ENCODE measurements at places on chromosomes 6 and 20. TPM values are rescaled to one million over a fixed set of nuclear protein-coding genes. Genes with fewer than 3 reads are reported as not detected.

MYB gene
- total RNA-seq = 42.3 TPM

GRCh38 chr6:70312165-70312745, 9.4 kb upstream of the COL9A1 start:
- no peak overlapping the region for H3K27ac ChIP-seq
- DNase-seq = no peak
- no peaks in the 10 kb centered on the region for H3K27me3 ChIP-seq
- no peak overlapping the region for H3K4me3 ChIP-seq
- H3K4me1 ChIP-seq = no peaks in the 10 kb centered on the region
- no peaks in the 10 kb centered on the region for H3K36me3 ChIP-seq

DNA sequence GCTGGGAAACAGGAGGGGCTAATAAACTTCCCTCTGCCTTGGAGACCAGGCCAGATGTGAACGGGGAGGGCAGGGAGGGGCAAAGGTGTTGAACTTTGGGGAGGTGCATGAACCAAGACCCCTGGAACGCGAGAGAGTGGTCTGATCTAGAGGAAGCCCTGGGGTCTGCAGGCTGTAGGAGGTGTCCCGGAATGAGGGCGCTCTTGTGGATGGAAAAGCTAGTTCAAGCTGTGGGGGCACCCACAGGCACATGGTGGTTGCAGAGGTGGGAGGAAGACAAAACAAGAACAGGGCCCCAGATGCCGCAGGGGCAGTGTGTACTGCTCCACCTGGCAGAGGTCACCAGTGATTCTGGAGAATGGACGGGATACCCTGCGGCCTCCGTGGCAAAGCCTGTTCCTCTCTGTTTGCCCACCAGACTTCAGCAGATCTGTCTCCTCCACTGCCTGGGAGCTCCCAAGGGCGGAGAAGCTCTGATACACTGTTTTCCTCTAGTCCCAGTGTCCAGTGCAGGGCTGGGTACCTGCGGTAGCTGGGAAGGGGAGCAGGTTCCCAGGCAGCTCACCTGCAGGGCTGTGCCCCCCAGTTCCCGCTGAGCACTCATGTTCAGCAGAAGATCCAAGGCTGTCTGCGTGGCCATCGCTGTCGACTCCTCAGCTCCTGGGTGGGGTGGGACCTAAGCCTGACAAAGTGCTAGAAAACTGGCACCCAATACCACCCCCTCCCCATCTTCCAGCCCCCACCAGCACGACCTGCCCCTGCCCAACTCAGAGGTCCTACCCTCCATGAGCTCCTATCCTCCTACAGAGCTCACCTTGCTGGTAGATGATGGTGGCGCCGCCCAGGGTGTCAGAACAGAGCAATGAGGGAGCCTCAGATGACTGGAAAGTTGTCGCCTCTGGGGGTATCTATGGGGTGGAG, 14.7 kb downstream of the ZNF335 start:
- no peak for DNase-seq
- no peak overlapping the region for H3K4me3 ChIP-seq
- no peaks in the 10 kb centered on the region for H3K27me3 ChIP-seq
- peaks cover 59% of the 10 kb centered on the region for H3K36me3 ChIP-seq

- H3K4me3 ChIP-seq = no peak overlapping the region
- no peaks in the 10 kb centered on the region for H3K36me3 ChIP-seq
- peaks cover 52% of the 10 kb centered on the region for H3K4me1 ChIP-seq
- no peak overlapping the region for H3K27ac ChIP-seq
Measured at GRCh38 chr6:156848533-156848932, 71.4 kb downstream of the ARID1B start.

DNA sequence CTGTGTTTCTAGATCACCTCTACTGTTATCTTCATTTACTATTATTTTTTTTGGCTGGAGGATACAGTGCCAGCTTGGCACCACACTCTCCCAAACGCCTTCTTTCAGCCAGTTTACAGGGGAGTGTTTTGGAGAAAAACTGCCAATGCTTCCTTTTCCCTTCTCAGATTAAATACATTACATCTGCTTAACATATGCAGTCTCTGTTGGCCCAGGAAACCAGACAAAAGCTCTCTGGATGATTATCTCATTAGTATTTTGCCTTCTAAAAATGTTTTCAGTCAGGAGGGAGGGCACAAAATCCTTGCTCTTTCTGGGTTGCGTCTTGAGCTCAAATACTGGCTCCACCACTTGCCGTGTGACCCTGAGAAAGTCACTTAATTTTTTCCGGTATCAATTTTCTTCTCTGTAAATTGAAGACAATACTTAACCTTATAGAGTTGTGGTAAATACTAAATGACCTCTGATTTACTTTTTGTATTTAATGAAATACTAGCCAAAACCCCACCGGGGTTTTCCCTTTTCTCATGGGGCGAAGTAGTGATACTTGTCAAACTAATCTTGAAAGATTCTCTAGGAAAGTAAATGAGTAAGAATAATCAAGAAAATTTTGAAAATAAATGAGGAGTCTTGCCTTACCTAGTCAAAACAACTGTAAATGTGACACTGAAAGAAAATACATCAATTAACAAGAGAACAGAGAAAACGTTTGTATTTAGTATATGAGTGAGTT, 146.2 kb downstream of the MMS22L start:
- H3K27ac ChIP-seq = no peak overlapping the region
- DNase-seq = no peak
- H3K4me1 ChIP-seq = no peaks in the 10 kb centered on the region
- H3K36me3 ChIP-seq = no peaks in the 10 kb centered on the region
- H3K4me3 ChIP-seq = no peak overlapping the region

- H3K36me3 ChIP-seq = no peaks in the 10 kb centered on the region
- H3K27ac ChIP-seq = no peak overlapping the region
- H3K27me3 ChIP-seq = no peaks in the 10 kb centered on the region
- H3K4me1 ChIP-seq = no peaks in the 10 kb centered on the region
- no peak overlapping the region for H3K4me3 ChIP-seq
Measured at GRCh38 chr6:127013865-127014264, 104.6 kb upstream of the RSPO3 start.

SLC24A3 gene
- not detected for total RNA-seq

GNRH2 gene
- total RNA-seq = 0.90 TPM

GRCh38 chr6:100177956-100178355, 183.9 kb upstream of the MCHR2 start:
- no peaks in the 10 kb centered on the region for H3K36me3 ChIP-seq
- H3K27ac ChIP-seq = no peak overlapping the region
- H3K4me1 ChIP-seq = no peaks in the 10 kb centered on the region
- no peak overlapping the region for H3K4me3 ChIP-seq
- no peak for DNase-seq

DNA sequence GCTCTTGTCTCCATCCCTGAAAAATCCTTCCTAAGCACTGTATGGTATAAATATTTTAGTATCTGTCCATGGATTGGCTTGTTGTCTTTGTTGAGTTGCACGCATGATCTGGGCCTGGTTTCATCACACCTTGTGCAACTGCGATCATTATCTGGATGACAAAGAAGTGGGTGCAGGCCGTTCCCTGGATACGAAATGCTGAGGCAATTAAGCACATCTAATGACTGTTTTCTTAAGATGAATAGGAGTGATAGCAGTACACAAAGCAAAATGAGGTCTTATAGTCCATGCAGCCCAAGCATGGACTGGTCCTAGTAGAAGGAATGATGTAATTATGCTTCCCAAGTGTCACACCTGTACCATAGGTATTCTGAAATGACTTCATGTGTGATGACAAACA, 47.8 kb downstream of the SLC35D3 start:
- no peak overlapping the region for H3K4me3 ChIP-seq
- H3K27me3 ChIP-seq = peaks cover 9% of the 10 kb centered on the region
- H3K4me1 ChIP-seq = no peaks in the 10 kb centered on the region
- no peak for DNase-seq
- no peaks in the 10 kb centered on the region for H3K36me3 ChIP-seq

DNA sequence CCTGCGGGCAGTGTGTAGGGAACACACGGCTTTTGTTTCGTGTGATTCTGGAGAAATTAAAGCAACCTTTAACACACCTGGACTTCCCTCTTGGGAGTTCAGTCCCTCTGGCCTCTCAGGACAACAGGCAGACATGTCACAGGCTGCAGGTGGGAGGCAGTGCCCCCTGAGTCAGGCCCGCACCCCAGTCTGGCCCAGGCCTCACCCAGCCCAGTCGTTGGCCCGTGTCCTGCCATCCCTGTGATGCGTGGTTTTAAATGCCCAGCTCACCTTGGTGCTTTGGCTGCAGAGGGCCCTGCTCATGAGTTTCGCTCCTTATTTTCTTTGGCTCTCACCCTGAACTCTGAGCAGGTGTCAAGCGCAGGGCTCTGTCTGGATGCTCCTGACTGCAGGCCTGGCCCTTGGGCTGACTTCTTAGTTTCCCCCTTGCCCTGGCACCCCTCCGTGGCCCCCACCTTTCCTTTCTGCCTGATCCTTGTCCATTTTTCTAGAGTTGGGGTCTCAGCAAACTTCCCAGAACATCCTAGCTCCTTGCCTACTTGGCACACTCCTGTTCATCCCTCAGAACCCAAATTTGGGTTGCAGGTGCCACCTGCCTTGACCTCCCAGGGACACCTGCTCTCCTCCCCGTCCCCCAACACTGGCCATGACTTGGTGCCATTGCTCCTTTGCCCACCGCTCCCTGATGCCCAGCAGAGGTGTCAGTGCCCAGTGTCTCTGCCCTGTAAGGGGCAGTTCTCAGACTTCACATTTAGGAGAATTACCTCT, 2.2 kb upstream of the CABLES2 start:
- no peak for DNase-seq
- H3K36me3 ChIP-seq = no peaks in the 10 kb centered on the region

Measured in CD8-positive, alpha-beta memory T cell (primary cell).